ENCODE measurements at places on chromosomes 5 and 9.

GRCh38 chr5:62547945-62548630 is 30.5 kb upstream of the LRRC70 start:
- DNase-seq: no peak

DNA sequence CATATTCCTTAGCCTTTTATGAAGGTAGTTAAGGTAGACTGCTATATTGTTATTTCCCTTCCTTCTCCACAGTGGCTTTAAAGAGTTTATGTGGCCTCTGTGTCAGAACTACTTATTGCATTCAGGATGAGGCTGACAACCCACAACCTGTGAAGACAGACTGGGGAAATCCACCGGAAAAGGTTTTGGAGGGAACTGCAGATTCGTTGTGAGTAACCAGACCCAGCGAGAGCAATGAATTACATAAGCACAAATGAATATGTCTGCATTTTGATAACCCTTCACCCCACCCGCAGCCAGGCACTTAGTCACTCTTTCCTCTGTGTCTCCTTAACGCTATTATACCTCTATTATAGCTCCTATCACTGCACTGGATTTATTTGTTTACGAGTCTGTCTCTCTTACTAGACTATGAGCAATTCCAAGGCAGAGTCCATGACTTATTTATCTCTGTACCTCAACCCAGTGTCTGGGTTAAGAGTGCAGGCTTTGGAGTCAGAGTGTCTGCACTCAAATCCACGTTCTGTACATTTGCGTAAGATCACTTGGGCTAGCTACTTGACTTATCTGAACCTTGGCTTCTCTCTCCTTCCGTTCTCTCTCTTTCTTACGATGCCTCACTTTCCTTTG is 19.2 kb downstream of the KCTD16 start:
- peak; percentile 37 for DNase-seq

- no peak for DNase-seq
Measured at GRCh38 chr5:155056644-155057269, 43.2 kb downstream of the KIF4B start.

GRCh38 chr9:28051559-28052503 is 478.6 kb upstream of the C9orf72 start:
- peak; percentile 72 for DNase-seq

GRCh38 chr9:15889555-15889954 is 336.7 kb downstream of the CCDC171 start:
- peak; percentile 66 for DNase-seq

DNA sequence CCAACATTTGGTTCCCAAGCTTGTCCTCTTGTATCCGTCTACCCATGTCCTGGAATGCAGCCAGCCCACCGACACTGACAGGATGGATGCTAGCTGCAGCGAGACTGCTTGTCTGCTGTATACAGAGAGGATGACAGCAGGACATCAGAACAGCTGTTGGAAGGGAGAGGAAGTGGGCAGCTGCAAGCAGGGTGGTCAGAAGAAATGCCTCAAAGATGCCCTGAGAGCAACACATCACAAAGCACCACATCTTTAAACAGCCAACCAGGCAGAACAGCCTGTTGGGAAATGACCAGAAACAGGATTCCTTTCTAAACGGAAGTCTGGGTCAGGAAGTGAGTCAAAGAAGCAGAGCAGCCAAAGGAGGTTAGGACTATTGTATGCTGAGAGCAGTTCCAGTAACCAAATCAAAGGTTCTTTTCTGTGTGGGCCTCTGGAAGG is 219.1 kb downstream of the NDUFS4 start:
- DNase-seq: peak; percentile 73

GRCh38 chr5:66945389-66946349 is 250.9 kb downstream of the CD180 start:
- no peak for DNase-seq

GRCh38 chr9:98790134-98790841 is 6.1 kb downstream of the ANKS6 start:
- no peak for DNase-seq

- peak; percentile 21 for DNase-seq
Measured at GRCh38 chr5:71974165-71974564, 133.1 kb upstream of the MAP1B start.

DNA sequence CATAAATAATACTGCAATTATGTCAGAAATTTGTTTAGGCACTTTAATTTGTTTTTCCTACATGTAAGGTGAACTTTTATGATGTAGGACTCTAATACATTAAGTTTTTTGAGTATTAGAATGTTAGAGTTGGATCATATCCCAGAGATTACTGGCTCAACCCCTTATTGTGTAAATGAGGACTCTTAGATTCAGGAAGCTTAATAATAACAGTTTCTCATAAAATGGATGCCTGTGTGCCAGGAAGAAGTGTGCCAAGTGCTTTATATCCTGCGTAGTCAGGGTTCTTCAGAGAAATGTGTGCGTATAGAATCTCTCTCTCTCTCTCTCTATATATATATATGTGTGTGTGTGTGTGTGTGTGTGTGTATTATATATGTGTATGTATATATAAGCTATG is 388.5 kb downstream of the CAAP1 start:
- DNase-seq: no peak

DNA sequence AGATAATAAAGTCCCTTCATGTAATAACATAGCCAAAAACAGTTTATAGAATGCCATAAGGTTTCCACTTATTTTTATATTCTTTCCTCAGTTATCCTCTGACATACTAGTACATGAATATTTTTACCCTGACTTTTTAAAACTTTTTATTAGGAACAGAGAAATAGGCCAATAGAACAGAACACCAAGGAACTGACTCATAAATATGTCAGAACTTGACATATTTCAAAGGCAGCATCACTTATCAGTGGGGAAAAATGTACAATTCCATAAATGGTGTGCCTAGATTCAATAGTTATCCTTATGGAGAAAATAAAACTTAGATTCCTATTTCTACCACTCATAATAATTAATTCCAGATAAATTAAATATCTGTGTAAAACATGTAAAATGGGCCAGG is 9.4 kb downstream of the STARD4 start:
- no peak for DNase-seq

GRCh38 chr5:81553567-81554212 is 159.8 kb upstream of the ACOT12 start:
- DNase-seq: no peak

GRCh38 chr5:169702693-169703481 is 65.8 kb downstream of the DOCK2 start:
- no peak for DNase-seq

- peak; percentile 60 for DNase-seq
Measured at GRCh38 chr5:115626445-115626823, 598 bp upstream of the TMED7 start.

Measured in AG10803 (cell line).